Stimulated activated CD8-positive, alpha-beta memory T cell treated with anti-CD3 and anti-CD28 coated beads, Interleukin-4, amount 100 ng/mL, for 4 hours (primary cell): ENCODE measurements at places on chromosomes 7 and 10.

GRCh38 chr10:33010132-33011037 is 52.4 kb upstream of the ITGB1 start:
- no peak for DNase-seq

- DNase-seq = no peak
Measured at GRCh38 chr7:122896509-122896908, 10.2 kb upstream of the CADPS2 start.

DNA sequence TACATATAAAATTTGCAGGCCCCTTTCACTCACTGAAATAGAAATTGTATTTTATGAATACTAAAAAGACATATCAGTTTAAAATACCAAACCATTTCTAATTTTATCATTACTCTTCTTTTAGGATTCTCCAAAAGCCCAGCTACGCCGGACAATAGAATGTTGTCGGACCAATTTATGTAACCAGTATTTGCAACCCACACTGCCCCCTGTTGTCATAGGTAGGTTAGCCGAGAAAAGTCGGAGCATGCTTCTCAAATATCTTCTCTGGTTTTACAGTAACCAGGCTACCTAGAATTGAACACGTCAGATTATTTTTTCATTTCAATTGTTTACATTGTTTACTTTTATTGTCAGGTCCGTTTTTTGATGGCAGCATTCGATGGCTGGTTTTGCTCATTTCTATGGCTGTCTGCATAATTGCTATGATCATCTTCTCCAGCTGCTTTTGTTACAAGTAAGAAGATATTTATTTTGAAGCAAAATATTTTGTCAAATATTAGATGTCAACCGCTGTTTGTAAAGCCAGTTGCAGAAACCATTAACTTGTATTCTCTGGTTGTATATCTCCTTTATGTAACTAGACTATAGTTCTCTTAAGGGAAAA is 57.6 kb downstream of the MMRN2 start:
- DNase-seq = peak; percentile 4

GRCh38 chr10:52257692-52258075 is 56.4 kb upstream of the DKK1 start:
- DNase-seq = no peak

- DNase-seq = no peak
Measured at GRCh38 chr7:112336936-112337576, 113.2 kb upstream of the IFRD1 start.

DNA sequence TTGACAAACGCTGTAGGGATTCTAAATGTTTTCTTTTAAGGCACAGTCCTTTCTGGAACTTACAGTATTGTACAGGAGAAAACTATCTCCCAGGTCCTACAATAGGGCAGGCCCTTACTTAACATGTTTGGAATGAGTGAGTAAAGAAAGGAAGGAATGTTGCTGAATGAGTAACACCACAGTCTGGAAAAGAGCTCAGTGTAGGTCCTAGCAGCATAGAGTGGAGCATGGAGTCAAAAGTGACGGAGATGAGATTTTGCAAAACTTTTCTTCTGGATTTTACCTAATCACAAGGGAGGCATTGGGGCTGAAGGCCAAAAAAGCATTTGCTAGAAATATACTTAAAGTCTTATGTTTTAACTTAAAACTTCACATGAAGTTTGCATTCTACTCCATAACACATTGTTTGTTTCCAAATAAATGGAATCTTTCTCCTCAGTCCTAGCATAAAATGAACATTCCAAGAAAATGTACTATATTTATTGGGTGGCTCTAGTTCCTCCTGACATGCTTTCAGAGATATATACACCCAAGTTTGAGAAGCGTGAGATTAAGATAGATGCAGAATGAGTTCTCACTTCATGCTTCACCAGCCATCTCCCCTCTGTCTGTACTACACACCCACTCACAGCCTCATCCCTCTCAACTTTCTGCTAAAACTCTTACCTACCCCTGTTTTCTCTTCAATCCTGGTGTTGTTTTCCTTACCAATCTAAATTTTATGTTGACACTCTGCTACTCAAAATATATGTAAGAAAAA is 20.2 kb upstream of the ADD3 start:
- DNase-seq = no peak

- DNase-seq = no peak
Measured at GRCh38 chr10:97065128-97065527, 120.6 kb downstream of the SLIT1 start.

DNA sequence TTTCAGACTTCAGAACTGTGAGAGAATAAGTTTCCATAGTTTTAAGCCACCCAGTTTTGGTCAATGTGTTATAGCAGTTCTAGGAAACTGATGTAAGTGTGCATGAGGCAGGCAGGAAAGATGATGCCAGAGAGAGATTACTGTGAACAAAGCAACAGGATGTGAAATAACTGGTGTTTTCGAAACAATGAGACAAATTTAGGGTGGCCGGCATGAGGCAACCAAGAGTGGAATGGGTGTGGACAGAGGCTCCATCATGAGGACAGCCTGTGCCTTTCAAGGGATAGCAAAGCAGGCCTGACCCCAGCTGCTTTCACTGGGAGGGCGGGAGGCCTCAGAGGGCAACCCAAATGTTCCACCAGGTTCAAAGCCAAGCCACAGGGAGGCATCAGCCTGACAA is 67.3 kb upstream of the UCN3 start:
- DNase-seq = no peak

DNA sequence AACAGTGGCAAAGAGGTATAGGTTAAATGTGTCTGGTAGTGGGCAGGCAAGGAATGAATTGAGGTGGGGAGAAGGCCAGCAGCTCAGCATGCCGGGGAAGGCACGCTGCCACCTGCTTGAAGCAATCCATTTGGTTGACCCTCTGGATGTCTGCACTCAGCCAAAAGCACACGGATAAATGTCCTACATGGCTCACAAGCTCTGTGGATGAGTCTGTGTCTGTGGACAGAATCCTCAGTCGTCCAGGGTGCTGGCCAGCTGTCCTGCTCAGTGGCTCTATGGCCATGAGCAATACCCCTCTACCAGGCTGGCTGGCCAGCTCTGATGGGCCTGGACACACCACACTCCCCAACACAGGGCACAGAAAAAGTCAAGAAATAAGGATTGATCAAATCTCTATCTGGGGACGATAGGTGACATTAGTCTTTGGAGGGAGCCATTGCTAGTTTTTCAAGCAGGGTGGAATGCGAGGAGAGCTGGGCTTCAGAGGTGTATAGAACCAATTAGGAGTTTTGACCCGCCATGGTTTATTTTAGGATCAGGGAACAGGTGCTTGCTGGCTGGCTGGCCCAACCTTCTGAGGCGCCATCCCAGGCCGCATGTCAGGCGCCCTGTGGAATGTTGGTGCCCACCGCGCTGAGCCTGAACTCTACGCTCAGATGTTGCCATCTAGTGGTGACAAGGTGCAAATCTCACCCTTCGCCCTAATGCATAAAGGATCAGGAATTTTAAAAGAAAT is 493.4 kb downstream of the TNS3 start:
- DNase-seq = no peak
